ENCODE measurements at places on chromosomes 12 and 14. TPM values are rescaled to one million over a fixed set of nuclear protein-coding genes. Genes with fewer than 3 reads are reported as not detected.
A peak's percentile ranks its signal among the peaks of the same experiment; 100 is the strongest.

- ATAC-seq: no peak
Observed at GRCh38 chr12:76374386-76375020, 26.3 kb upstream of the BBS10 start.

- ATAC-seq: no peak
Observed at GRCh38 chr14:83863042-83863774, 1666.7 kb upstream of the FLRT2 start.

DNA sequence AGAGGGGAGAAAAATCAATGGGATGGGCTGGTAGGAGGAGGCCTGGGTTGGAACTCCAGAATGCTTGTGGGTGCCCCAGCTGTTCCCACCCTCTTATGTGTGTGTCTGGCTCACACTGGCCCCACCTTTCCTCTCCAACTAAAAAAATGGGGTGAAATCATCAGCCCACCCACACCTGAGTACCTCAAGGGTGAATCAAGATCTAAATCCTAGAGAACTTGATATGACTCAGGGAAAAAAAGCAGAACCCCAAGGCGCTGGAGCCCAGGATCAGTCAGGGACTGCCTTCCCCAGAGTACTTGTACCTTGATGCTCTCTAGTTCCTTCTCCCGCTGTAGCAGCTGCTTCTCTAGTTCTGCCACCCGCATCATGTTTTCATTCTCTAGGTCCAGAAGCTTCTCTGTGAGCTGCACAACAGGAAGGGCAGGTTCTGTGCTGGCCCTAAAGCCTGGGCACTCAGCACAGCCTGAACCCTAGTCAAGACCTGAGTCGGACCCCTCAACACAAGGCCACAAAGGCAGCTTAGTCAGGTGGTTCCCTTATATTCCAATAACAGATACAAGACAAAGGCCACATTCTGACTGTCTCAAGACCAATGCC is 29.7 kb downstream of the PRPF40B start:
- no peak for ATAC-seq

- no peak for ATAC-seq
Observed at GRCh38 chr12:105319691-105320209, 10.7 kb upstream of the C12orf75 start.

Gene FAM222A
- 5.4 TPM for total RNA-seq

Gene BATF
- 0.84 TPM for total RNA-seq

Gene PXN
- 23.6 TPM for total RNA-seq

GRCh38 chr12:3881281-3881950 is 8.2 kb upstream of the PARP11 start:
- no peak for ATAC-seq

Gene ACTN1
- 117 TPM for total RNA-seq

DNA sequence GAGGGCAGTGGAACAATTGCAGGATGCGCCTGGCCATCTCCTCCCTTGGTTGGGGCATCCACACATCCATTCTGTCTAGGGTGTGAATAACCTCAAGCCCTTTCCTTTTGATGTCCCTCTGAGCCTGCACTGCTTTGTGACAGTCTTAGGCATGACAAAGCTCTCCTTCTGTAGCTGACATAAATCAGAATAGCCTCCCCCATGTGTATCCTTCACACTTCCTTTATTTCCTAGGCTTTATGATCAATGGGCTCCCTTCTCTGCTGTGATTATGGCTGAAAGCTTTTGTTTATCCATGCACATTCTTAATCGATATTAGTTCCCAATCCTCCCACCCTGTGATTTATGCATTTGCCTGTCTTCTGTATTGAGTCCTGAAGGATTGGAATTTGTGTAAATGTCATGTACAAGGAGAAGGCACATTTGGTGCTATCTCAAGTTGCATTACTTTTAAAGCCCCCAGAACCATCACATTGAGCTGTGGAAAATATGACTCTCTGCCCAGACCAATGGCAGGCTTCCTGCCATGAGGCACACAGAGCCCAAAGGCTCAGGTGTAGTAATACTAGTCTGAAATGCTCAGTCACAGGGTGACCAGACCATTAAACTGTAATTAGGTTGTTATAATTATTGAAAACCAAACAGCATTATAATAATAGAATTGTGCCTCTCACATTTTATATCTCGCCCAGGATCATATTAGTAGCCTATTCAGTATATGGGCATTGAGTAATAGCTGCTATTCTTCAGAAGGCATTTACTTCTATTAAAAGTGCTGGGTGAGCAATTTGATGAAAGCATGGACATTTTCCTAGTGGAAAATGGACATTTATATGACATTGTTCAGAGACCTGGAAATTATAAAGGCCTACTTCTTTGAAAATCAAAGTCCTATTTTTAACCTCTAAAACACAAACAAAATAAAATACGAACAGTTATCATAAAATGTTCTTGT is 14.0 kb downstream of the EMP1 start:
- no peak for ATAC-seq

DNA sequence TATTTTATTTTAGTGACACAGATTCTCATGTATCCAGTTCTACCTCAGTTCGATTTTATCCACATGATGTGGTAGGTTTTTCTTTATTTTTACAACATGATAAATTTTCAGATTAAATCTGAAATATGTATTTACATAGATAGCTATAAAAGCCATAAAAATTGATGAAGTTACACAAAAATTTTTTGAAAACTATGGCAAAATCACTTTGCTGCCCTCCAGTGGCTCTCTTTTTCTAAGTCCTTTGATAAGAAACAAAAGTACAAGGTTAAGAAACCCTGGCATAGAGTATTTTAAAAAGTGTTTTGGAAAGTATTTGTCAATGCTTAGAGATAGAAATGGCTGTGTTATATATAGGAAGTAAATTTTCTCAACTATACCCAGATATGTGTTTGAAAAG is 104.2 kb downstream of the PCNX1 start:
- ATAC-seq: no peak

Gene METAP2
- 54.2 TPM for total RNA-seq

Gene CCDC92
- total RNA-seq: 9.9 TPM

Gene BEGAIN
- total RNA-seq: 0.68 TPM

- ATAC-seq: peak; percentile 39
Observed at GRCh38 chr12:18576104-18576626, 161.6 kb downstream of the PLCZ1 start.

DNA sequence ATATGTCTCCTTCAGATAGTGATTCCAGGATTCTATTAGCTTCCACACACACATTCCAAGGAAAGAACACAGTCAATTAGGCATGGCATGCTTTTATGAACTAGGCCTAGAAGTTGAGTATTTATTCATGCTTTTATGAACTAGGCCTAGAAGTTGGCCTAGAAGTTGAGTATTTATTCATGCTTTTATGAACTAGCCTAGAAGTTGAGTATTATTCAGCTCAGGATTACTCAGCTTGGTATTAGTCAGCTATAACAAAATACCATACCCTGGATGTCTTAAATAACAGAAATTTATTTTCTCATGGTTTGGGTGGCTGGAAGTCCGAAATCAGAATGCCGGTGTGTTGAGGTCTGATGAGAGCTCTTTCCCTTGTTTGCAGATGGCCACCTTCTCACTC is 442.7 kb upstream of the FLRT2 start:
- ATAC-seq: no peak

DNA sequence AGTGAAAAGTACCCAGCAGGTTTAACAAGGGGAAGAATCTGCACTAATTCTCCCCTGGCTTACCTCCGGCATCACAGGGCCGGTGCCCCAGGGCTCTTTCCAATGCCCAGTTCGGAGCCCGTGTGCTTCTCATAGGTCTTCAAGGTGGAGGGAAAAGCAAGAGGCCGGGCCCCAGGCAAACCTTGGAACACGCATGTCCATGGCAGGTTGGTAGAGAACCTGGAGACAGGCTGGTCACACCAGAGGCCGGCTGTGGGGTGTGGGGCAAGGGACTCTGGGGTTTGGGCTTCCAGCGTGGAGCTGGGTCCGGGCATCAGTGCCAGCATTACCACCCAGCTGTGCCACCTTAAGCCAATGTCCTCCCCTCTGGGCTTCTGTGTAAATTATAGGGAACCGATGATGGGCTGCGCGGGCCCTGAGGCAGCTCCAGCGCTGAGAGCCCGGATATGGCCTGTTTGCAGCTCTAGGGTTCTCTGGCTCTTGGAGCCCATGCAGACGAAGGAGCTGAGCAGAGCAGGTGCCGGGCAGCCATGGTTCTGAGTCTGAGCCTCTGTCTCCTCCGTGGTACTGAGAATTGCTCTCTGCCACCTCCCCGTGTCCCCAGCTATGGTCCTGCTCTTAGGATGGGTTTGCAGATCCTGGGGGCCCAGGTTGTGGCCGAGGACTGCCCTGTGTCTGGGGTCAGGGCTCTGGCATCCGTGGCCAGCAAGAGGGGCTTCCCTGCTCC is 197.0 kb upstream of the C14orf180 start:
- ATAC-seq: no peak

Gene TMPRSS12
- not detected for total RNA-seq

DNA sequence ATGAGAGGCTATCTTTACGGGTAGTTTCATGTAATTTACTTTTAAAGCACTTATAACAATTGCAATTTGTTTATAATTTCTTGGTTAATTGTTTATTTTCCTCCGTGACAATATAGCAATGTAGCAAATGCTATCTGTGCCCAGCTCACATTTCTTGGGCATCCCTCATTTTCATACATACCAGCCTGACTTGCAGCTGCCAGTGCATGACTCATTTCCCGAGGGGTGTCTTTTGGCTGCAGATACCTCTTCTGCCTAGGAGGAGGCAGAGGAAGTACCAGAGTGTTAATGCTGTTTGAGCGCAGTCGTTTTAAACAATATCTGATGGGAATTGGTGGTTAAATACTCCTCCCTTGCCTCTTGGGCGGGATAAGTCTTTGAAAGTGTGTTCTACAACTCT is 104.2 kb upstream of the ABCD2 start:
- ATAC-seq: no peak
